ENCODE measurements at places on chromosomes 11 and 22. TPM values are rescaled to one million over a fixed set of nuclear protein-coding genes. Genes with fewer than 3 reads are reported as not detected.

The HBG2 gene
- polyA plus RNA-seq, result not detected

The CCDC73 gene
- polyA plus RNA-seq, result not detected

The GLYATL2 gene
- not detected for polyA plus RNA-seq

The SCGB1D2 gene
- not detected for polyA plus RNA-seq

The BTBD10 gene
- 13.7 TPM for polyA plus RNA-seq
